Body of pancreas (tissue), 4 donors: ENCODE measurements at places on chromosomes 16 and 17. TPM values are rescaled to one million over a fixed set of nuclear protein-coding genes. Genes with fewer than 3 reads are reported as not detected.

The CCDC137 gene
- total RNA-seq = 6.2 TPM

DNA sequence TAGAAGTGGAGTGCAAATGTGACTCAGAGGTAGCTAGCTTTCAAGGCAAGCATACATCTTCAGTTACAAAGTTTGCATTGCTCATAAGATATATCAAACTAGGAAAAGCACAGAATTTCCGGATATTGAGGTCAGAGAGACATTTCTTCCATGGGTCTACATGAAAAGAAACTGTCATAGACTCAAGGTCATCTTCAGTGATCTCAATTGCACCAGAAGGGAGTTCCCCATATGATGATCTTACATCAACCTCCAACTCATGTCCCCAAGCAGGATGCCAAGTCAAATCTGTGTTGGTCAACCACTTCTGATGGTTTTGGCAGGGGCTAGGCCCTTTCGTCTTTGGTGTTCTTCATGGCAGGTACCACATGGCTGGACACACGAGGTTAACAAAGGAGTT lies 459.9 kb upstream of the MAF start:
- DNase-seq = no peak

The KRTAP9-4 gene
- total RNA-seq = not detected

DNA sequence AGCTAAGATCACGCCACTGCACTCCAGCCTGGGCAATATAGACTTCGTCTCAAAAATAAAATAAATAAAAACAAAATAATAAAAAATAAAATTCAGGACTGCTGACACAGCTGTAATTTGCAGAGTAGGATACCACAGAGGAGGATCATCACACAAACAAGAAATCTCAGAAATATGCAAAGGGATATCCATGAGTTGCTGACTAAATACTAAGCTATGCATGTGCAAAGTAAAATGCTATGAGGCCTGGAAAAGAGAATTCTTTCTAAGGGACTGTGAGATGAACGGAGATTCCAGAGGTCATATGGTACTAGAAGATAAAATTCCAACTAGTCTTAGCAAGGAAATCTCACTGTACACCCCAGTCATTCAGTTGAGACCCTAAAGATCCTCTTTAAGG lies 74.8 kb downstream of the SLC39A11 start:
- no peak for DNase-seq

GRCh38 chr16:79498928-79499327 lies 101.6 kb downstream of the MAF start:
- DNase-seq = no peak

DNA sequence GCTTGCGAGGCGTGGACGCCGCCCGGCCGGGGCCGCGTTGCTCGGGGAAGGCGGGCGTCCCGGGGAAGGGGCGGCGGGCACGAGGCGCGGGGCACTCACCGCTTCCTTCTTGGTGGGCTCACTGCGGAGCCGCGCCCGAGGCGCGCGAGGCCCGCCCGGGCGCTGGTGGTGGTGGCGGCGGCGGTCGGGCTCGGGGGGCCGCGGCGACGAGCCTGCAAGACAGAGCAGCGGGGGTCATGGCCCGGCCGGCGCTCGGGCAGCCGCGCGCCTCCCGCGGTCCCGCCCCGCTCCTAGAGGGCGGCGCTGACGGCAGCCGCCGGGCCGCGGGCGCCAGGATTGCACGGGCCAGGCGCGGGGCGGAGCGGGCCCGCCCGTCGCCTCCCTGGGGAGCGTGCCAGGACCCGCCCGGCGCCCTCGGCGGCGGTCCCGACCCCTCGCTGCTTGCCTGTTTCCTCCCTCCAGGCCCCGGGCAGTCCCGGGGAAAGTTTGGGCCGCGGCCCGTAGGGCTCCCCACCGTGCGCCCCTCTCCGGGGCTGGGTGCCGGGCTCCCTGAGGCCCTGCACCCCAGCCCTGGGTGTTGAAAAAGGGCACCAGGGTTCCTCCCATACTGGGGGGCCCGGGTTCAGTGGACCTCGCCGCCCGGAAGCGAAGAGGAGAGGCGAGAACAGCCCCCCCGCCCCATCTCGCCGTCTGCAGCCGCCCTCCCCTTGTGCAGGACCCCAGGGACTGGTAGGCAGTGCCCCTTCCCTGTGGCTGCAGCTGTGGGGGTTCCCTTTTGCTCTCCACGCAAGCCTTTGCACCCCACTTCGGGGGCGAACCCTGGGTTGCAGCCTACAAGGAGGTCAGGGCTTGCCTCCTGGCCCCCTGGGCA lies at the start of gene C16orf74:
Gene C16orf74 (minus strand): TSS at position 270 of the 871 bp plus-strand sequence. CDS start 15,879 bp downstream, outside the sequence.
- peak; percentile 36 for DNase-seq

GRCh38 chr17:56785405-56785804 lies 48.3 kb downstream of the C17orf67 start:
- no peak for DNase-seq

DNA sequence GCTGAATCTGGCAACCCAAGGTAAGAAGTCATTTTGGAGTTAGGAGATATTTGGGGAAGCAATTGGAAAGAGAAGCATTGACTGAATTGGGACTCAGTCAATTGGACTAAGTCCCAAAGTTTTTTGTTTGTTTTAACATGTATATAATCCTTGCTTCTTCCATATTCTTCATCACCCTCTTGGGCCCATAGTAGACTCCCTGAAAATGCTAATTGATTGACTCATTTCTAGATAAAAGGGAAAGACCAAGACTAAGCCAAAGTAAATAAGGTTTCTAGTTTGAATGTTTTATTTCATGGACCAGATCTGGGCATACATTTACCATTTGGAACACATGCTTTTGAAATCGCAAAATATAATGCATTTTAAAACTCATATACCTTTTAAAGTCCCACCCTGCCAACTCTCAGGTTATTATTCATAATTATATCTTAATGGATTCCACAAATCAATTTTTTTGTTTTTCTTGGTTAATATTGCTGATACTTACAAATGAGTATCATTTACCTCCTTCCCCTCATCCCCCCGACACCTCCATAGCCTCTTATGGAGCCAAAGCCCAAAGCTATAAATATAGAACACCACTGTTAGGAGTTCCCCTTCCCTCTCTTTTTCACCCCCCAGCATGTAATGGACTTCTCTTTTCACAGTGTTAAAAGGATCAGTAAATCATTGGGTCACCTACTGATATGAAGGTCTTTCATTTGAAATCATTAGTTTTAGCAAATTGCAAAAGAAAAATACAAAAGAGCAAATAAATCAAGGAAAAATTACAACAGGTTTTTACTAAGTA lies 674.0 kb upstream of the SOX9 start:
- DNase-seq = no peak
